ENCODE measurements at places on chromosomes 2 and 18.

- DNase-seq: peak; percentile 37
These were observed 1.4 kb downstream of the B3GNT2 start for GRCh38 chr2:62197011-62197924.

- no peak for DNase-seq
These were observed 7.7 kb downstream of the FBXO15 start for GRCh38 chr18:74139888-74140287.

DNA sequence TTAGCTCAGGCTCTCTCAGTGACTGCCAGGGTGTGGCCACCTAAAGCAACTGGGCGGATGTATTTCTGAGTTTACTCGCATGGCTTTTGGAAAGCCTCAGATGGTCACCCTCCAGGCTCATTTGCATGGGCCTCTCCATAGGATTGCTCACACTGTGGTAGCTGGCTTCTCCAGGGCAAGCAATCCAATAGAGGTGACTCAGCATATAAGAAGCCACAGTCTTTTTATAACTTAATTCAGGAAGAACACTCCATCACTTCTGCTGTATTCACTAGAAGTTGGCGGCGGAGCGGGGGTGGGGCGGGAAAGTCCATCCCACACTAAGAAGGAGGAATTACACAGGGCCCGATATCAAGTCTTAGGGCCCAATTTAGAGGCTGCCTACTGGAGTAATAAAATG is 3.6 kb upstream of the DOK6 start:
- DNase-seq: no peak

GRCh38 chr2:176142281-176142680 is 9.1 kb upstream of the HOXD4 start:
- no peak for DNase-seq

- peak; percentile 60 for DNase-seq
These were observed 494 bp downstream of the ANKZF1 start for GRCh38 chr2:219230059-219230540.

GRCh38 chr2:180523621-180524340 is 456.6 kb upstream of the UBE2E3 start:
- DNase-seq: no peak

DNA sequence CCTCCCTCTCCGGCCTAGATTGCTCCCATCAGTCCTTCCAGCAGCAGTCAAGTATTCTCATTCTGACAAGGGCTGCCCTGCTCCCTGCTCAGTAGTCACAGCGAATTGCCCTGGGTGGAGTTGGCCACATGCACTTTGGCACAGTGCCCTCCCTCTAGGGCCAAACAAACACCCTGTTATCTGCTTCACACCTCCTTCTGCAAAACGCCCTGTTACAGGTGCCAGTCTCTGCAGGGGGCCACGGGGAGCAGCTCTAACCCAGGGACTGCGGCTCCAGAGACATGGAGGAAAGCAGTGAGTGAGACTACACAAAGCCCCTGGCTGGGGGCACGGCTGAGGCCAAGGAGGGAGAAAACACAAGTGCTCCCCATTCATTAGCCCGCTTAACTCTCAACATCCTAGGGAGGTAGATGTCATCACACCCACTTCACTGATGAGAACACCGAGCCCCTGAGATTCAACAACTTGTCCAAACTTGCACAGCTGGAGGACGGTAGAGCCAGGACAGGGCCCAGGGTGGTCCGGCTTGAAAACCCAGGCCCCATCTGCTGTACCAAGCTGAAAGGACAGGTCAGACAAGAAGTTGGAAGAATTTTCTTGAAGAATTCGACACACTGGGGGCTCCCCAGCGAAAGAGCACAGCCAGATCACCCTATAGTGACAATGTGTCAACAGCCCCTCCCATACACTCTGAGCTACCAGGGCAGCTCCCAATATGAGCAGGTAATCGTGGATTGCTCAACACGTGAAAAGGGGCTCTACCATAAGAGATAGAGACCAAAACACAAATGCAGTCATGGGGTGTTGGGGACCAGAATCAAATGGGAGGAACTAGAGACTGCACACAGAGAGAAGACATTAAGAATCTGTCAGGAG is 8.7 kb upstream of the TFCP2L1 start:
- DNase-seq: no peak

- no peak for DNase-seq
These were observed 6.4 kb upstream of the ITGB6 start for GRCh38 chr2:160206436-160206835.

- peak; percentile 7 for DNase-seq
These were observed 889.1 kb upstream of the GCFC2 start for GRCh38 chr2:76599732-76600368.

DNA sequence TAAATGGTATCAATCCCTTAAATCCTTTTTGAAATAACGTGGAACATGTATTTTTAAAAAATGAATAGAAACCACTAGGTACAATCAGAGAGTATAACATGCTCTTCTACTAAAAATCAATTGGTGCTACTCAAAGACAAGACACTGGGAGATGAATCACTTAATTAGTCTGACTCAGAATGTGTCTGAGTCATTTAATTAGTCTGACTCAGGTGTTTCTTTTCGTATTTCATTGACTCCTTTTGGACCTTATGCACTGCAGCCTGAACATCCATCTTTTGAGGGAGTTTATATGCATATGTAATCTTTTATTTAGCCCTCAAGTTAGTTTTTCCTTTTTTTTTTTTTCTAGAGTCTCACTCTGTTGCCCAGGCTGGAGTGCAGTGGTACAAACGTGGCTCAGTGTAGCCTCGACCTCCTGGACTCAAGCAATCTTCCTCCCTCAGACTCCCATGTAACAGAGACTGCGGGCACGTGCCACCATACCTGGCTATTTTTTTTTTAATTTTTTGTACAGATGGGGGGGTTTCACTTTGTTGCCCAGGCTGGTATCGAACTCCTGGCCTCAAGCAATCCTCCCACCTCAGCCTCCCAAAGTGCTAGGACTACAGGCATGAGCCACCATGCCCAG is 26.5 kb downstream of the PPP4R3B start:
- DNase-seq: no peak

- DNase-seq: no peak
These were observed 59.8 kb downstream of the SOX11 start for GRCh38 chr2:5751873-5752482.

GRCh38 chr18:74040459-74041332 is 106.9 kb downstream of the FBXO15 start:
- DNase-seq: peak; percentile 10

DNA sequence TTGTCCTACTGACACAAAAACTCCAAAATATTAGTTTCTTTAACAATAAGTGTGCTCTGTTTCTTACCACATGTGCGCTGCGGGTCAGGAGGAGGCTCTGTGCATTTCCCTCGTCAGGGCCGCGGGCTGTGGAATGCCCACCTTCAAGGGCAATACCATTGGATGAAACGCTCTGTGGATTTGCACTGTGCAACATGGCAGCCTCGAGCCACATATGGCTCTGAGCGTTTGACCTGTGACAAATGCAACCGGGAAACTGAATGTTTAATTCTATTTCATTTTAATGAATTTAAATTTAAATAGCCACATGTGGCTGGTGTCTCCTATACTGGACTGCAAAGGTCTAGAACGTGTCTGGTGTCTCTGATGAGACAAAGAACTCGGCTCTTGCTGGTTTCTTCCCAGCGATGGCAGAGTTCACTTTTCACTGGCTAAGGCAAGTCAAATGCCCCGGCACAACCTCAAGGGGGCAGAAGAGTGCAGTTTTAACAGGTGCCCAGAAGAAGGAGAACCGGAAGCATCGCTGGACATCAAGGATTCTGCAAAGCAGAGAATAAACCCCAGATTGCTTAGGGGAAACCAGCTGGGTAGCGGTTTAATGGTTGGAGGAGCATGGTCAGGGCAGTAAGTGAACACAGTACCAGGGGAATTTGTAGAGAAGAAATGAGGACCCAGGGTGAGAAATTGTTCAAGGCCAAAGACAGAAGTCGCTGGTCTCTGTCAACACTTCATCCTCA is 37.0 kb upstream of the TMEM18 start:
- DNase-seq: peak; percentile 32

DNA sequence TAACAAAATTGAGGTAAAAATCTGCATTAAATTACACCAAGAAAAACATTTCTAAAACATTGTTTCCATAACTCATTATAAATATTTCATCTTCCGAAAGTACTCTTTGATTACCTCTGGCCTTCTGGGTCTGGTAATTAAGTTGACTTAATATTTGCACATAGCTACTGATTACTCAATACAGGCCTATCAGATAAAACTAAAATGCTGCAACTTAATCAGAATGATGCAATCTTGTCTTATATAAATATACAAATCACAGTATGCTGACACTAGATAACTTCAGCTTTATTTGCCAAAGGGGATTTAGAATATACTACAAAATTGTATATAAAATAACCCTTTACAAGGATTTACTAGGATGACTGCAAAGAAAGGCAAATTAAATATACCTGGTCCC is 49.3 kb downstream of the SLC35F5 start:
- no peak for DNase-seq

GRCh38 chr18:6763524-6763923 is 34.0 kb downstream of the ARHGAP28 start:
- DNase-seq: no peak

GRCh38 chr2:8693157-8693821 is 11.4 kb downstream of the ID2 start:
- DNase-seq: peak; percentile 62

DNA sequence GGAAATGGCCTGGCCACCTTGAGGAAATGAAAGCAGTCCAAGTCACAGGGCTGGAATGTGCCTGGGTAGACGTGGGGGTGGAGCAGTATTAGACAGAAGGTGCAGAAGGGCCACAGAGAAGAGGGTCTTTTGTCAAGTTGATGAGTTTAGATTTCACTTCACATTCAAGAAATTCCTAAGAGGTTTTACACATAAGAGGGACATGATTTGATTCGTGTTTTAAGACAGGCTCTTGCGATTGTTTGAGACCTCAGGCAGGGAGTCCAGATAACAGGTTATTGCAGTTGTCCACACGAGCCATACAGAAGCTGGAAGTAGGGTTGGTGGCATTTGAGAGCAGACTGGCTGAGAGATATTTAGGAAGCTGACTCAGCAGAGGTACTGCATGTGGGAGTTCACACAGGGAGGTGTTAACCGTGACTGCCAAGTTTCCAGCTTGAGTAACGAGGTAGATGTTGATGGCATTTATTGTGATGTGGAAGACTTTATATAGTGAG is 64.6 kb downstream of the NEB start:
- DNase-seq: no peak

- DNase-seq: no peak
These were observed 124.8 kb upstream of the TACR1 start for GRCh38 chr2:75324141-75324540.

DNA sequence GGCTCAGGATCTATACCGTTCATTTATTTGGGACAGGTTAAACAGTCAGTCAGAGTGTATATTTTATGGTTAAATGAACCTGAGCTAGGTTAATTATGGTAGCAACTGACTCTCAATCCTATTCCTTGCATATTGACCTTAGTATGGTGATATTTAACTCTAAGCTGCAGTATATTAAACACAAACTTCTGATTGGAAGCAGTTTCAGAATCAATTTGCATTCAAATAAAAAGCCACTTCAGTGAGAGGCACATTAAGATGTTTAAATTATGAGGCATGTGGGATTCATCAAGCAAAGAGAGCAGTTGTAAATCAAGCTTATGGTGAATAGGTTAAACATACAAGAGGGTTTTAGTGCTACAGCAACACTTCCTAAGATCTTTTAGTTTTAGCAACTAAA is 40.4 kb downstream of the FRZB start:
- DNase-seq: no peak

- no peak for DNase-seq
These were observed 49.1 kb downstream of the CYP1B1 start for GRCh38 chr2:38026846-38027245.

GRCh38 chr2:239268549-239268948 is 132.3 kb downstream of the HDAC4 start:
- DNase-seq: no peak

DNA sequence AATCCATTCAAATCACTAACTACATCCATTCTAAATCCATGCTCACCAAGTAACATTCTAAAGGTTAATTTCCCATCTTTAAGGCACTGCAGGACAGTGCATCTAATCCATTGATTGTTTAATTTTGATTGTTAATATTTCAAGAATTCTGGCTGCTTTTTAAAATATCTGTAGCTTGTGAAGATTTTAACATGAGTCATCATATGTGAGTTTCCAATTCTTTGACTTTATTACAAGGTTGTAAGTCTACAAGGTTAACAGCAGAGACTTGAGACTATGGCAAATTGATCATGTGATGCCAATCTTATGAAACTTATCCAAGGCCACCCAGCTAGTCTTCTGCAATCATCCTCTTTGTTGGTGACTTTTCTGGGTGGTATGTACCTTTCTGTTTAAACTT is 349.2 kb upstream of the ZC3H15 start:
- DNase-seq: no peak

GRCh38 chr18:30999887-31000628 is 42.5 kb downstream of the DSC3 start:
- DNase-seq: no peak

DNA sequence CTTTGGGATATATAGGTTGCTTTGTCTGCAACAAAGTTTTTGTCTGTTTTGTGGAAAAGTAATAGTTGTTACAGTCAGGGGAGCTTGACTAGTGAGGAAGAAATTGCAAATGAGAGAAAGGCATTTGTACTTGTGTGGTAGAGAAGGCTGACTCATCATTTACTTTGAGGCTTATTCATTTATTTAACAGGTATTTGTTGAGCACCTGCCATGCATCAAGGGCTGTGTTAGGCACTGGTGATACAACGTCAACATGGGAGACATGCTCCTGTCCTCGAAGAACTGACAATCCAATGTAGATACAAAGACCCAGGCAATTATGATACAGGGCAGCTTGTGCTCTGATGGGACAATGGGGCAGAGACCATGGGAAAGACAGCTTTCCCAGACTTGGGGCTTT is 79.5 kb downstream of the UPP2 start:
- no peak for DNase-seq

- peak; percentile 4 for DNase-seq
These were observed 451.2 kb downstream of the CNTNAP5 start for GRCh38 chr2:124476291-124476690.

DNA sequence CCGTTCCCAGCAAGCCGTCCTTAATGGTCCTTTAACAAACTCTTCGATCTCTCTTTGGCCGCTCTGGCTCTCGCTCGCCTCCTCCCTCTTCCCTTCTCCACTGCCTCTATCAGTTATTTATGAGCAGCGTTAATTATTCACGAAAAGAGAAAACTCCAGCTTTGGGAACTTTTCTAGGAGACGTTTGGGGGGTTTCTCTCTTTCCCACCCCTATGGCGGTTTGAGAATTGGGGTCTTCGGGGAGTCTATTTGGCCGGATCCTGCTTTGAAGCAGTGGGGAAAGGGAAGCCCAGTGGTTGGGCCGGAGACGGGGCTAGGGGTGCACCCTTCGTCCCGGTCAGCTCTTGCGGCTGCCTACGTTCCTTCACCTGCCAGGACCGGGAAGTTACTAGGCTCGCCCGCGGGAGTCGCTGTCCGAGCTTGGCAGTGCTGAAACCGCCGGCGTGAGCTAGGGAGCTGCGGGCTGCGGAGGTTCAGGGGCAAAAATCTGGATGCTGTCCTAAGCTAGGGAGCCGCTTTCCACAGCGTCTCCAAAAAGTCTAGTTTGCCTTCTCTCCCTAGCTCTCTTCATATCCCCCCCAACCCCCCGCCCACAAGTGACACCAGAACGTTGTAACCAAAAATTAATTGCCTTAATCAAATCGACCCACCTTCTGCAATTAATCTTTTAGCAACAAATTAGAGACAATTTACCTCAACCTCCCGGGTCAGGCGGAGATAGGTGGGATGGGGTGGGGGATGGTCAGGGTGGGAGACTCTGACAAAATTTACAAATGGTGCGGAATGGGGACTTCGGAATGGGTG is 8.9 kb upstream of the SKOR2 start:
- peak; percentile 65 for DNase-seq

GRCh38 chr2:223797811-223798721 is 39.3 kb downstream of the AP1S3 start:
- DNase-seq: no peak
